ENCODE measurements at places on chromosomes 5 and 9.

GRCh38 chr5:115977988-115978387 is 15.7 kb downstream of the LVRN start:
- no peak for DNase-seq

DNA sequence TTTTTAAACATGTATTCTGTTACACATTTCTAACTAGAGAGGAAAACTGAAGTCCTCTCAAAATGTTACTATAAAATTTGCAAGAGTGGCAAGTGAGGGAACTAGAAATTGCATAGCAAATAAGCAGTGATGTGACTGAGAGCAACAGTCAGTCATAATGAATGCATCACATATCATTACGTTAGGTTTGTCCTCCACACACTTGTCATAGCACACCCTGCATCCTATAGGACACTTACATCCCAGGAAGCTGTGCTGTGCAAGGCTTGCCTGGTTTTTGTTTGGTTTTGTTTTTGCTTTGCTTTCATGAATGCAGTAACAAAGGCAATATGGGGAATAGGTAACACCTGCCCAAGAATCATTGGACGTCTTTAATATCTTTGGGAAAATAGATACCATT is 10.8 kb downstream of the NFIB start:
- DNase-seq, result no peak

DNA sequence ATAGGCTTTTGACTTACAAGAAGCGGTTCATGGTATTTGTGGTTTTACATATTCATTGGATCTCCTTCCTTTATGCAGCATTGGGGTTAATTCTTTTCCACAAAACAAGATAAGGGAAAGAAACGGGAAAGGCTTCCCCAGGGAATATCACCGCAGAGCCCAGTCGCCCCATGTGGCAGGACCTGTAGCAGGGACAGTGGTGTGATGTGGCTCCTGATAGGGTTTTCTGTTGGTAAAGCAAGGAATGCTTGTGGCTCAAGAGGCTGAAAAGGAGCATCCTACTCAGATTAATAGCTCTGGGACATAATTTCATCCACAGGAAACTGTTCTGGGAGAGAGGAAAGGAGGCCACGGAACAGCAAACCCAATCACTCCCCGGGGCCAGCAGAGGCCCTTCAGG is 699.9 kb downstream of the MTRR start:
- no peak for DNase-seq

DNA sequence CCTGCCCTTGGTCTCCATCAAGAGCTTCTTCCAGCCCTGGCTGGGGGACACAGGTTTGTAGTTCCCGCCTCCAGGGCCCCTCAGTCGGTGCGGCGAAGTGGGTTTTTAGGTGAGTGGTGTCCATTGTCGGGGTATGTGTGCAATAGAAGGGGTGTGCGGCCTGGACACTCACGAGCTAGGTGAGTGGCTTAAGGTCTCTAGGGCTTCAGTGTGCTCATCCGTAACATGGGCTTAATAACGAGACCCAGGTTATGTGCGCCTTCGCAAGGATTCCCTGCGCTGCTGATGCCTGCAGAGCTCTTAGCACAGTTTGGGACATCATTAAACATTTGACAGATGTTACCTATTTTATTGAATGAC is 656 bp downstream of the CEP78 start:
- DNase-seq, result no peak

GRCh38 chr9:108978205-108978604 is 35.1 kb downstream of the CTNNAL1 start:
- DNase-seq, result no peak

- DNase-seq, result no peak
Measured at GRCh38 chr9:6576987-6577386, 68.5 kb downstream of the GLDC start.

GRCh38 chr9:98314381-98315066 is 59.1 kb upstream of the TBC1D2 start:
- DNase-seq, result no peak

- DNase-seq, result no peak
Measured at GRCh38 chr5:24141046-24141445, 503.7 kb downstream of the CDH10 start.

GRCh38 chr9:27365707-27366376 is 68.9 kb upstream of the EQTN start:
- DNase-seq, result peak; percentile 22

GRCh38 chr5:134138416-134139376 is 24.2 kb downstream of the TCF7 start:
- peak; percentile 62 for DNase-seq
